ENCODE measurements at places on chromosomes 4 and X. TPM values are rescaled to one million over a fixed set of nuclear protein-coding genes. Genes with fewer than 3 reads are reported as not detected.

The DDX53 gene
- total RNA-seq, result not detected

The UGT8 gene
- total RNA-seq, result 39.3 TPM

The MID2 gene
- total RNA-seq, result 17.0 TPM

The FOXR2 gene
- total RNA-seq, result not detected

The TBX22 gene
- 0.10 TPM for total RNA-seq

The KCND1 gene
- 0.64 TPM for total RNA-seq

The UGT2B11 gene
- total RNA-seq, result 17.1 TPM

The CCSER1 gene
- 21.8 TPM for total RNA-seq

The ATP1B4 gene
- total RNA-seq, result not detected

The PTTG2 gene
- total RNA-seq, result not detected

The TEX11 gene
- not detected for total RNA-seq

The NLGN4X gene
- total RNA-seq, result 4.5 TPM

The TLR10 gene
- not detected for total RNA-seq

The MAOA gene
- 110 TPM for total RNA-seq

The VCX2 gene
- not detected for total RNA-seq

The CORIN gene
- 0.64 TPM for total RNA-seq

The HDX gene
- total RNA-seq, result 9.4 TPM

The PFKFB1 gene
- total RNA-seq, result 2.1 TPM

The CXCL5 gene
- total RNA-seq, result 31.9 TPM

The MXRA5 gene
- 13.7 TPM for total RNA-seq

The ANK2 gene
- 10.9 TPM for total RNA-seq

The SSX1 gene
- not detected for total RNA-seq

The TGIF2LX gene
- total RNA-seq, result not detected

The TRIM61 gene
- total RNA-seq, result not detected

The BST1 gene
- total RNA-seq, result 3.5 TPM

The TMEM154 gene
- total RNA-seq, result 1.7 TPM

The MAGEA9B gene
- total RNA-seq, result not detected

The BMX gene
- total RNA-seq, result 0.07 TPM

The LRCH2 gene
- total RNA-seq, result 22.5 TPM

The FAM120C gene
- 2.3 TPM for total RNA-seq

The XG gene
- total RNA-seq, result 0.53 TPM

The DBET gene
- total RNA-seq, result not detected

The EOLA1 gene
- total RNA-seq, result 13.4 TPM

The FABP2 gene
- total RNA-seq, result 10.7 TPM

The EXOC1L gene
- not detected for total RNA-seq

The GPR34 gene
- total RNA-seq, result 0.88 TPM

The GAGE12F gene
- total RNA-seq, result not detected

The JCHAIN gene
- 0.44 TPM for total RNA-seq

The SLC6A14 gene
- 0.72 TPM for total RNA-seq

The NPY2R gene
- total RNA-seq, result 1.9 TPM

The GSTCD gene
- total RNA-seq, result 19.1 TPM

The DRP2 gene
- 0.40 TPM for total RNA-seq

The KCNE5 gene
- 0.10 TPM for total RNA-seq

The GLRA2 gene
- total RNA-seq, result 0.08 TPM

The ZNF732 gene
- total RNA-seq, result not detected

The FGF16 gene
- total RNA-seq, result not detected

The WDR17 gene
- 1.1 TPM for total RNA-seq

The LINC00632 gene
- total RNA-seq, result 310 TPM

The CD38 gene
- total RNA-seq, result 0.84 TPM

The TMSB15C gene
- total RNA-seq, result 4.6 TPM

The GATA1 gene
- not detected for total RNA-seq

The PLS3 gene
- 315 TPM for total RNA-seq

The CTSO gene
- total RNA-seq, result 25.6 TPM

The ITGB1BP2 gene
- 1.6 TPM for total RNA-seq

The SYNPO2 gene
- 10.3 TPM for total RNA-seq

The FDCSP gene
- total RNA-seq, result not detected

The CXCL8 gene
- total RNA-seq, result 32.5 TPM

The COL4A6 gene
- 12.9 TPM for total RNA-seq

The SERTM2 gene
- 2.9 TPM for total RNA-seq

Measured in hepatocyte (in vitro differentiated cells).